ENCODE measurements at places on chromosomes 7 and 10. TPM values are rescaled to one million over a fixed set of nuclear protein-coding genes. Genes with fewer than 3 reads are reported as not detected.

PCLO gene
- 3.0 TPM for total RNA-seq

FRMD4A gene
- not detected for total RNA-seq

NUTM2E gene
- total RNA-seq, result 0.17 TPM

AASS gene
- total RNA-seq, result not detected

MRLN gene
- total RNA-seq, result not detected

MET gene
- total RNA-seq, result not detected

IQCE gene
- total RNA-seq, result 6.2 TPM

All from OCI-LY7 (cell line).